ENCODE measurements at places on chromosomes 6 and 20.

- DNase-seq = no peak
Observed at GRCh38 chr6:7479801-7480266, 61.6 kb upstream of the DSP start.

DNA sequence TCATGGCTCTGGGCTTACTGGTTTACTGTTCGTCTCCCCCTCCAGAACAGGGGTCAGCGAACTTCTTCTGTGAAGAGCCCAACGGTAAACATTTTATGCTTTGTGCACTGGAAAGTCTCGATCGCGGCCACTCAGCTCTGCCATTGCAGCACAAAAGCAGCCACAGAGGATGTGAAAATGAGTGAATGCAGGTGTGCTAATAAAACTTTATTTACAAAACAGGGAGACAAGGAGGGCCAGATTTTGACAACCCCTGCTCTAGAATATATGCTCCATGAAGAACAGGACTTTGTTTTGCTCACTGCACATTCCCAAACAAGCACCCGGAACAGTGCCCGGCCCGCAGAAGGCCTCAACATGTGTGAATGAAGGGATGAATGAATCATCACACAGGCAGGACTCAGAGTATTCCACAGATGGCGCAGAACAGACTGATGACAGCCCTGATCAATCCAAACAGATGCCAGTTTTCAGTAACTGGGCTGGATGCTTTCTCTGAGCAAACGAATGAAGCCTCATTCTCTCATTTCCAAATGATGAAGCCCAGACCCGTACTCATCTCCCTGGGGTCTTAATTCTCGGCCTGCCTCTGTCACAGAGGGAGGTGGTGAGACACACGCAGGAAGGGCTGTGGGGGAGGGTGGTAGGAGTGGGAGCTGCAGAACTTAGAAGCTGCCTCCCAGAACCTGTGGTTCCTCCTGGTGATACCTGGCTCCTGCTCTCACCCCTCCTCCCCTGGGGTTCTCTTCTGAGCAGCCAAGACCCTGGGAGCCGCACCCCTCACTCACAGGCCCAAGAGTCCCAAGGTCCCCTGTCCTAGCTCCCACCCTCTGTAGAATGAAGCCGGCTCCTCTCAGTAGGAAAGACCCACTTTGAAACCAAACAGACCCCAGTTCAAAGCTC lies 196.4 kb downstream of the PREX1 start:
- DNase-seq = no peak

- DNase-seq = no peak
Observed at GRCh38 chr20:59063358-59064213, 21.0 kb upstream of the PRELID3B start.

GRCh38 chr6:568085-568484 lies 88.8 kb downstream of the HUS1B start:
- no peak for DNase-seq

DNA sequence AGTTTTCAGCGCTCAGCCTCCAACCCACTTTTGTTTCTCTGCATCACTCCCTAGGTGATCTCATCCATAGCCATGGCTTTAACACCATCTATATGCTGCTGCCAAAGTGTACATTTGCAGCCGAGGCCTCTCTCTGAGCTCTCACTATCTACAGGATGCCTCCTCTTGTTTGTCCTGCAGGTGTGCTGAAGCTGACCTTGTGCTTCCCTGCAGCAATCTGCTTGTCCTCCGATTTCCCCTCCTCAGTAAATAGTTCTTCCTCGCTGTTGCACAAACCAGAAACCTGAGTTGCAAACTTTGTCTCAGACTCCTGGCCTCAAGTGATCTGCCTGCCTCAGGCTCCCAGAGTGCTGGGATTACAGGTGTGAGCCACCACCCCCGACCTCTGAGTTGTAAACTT lies 3.7 kb upstream of the TXNDC5 start:
- DNase-seq = no peak

Data from activated T-cell treated with anti-CD3 and anti-CD28 coated beads, Interleukin-2, amount 50 U/mL, for 24 hours (primary cell).